Stimulated activated CD4-positive, alpha-beta T cell treated with anti-CD3 and anti-CD28 coated beads, Interleukin-1b, Interleukin-23, amount 100 ng/mL, for 1 hour (primary cell): ENCODE measurements at places on chromosomes 7 and 10.

- no peak for DNase-seq
These were observed 98.4 kb downstream of the SFMBT2 start for GRCh38 chr10:7312488-7312857.

DNA sequence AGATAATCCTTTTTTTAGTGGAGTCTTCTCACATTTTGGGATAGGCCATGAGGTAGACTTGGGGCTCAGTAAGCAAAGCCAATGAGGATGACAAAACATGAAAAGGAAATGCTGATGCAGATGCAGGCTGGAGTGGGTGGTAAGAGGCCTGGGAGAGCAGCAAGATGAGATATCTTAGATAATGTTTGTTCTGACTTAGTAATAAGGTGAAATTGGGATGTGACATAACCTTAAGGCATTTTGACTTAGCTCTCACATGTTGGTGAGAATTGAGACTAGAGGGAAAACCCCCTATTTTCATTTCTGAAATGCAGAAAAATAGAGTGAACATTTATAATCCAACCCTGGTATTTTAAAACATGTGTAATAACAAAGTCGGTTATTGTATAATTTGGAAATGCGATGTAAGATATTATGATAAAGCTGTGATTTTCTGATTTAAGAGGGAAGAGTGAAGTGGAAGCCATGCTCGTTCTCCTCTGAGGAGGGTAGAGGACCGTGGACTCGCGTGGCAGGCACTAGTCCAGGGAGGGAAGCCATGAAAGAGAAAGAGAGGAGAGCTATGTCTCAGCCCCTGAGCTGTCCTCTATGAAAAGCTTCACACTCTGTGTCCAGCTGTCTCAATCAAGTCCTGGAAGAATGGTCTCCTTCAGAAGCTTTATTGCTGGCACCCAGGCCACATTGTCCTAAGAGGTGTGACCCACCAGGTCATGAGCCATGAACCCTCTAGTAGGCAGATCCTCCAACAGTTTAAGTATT is 57.3 kb downstream of the ST7 start:
- DNase-seq, result no peak

GRCh38 chr7:6576024-6576866 is 1.0 kb upstream of the ZDHHC4 start:
- no peak for DNase-seq

GRCh38 chr10:30598105-30598776 is 31.3 kb downstream of the LYZL2 start:
- DNase-seq, result no peak

DNA sequence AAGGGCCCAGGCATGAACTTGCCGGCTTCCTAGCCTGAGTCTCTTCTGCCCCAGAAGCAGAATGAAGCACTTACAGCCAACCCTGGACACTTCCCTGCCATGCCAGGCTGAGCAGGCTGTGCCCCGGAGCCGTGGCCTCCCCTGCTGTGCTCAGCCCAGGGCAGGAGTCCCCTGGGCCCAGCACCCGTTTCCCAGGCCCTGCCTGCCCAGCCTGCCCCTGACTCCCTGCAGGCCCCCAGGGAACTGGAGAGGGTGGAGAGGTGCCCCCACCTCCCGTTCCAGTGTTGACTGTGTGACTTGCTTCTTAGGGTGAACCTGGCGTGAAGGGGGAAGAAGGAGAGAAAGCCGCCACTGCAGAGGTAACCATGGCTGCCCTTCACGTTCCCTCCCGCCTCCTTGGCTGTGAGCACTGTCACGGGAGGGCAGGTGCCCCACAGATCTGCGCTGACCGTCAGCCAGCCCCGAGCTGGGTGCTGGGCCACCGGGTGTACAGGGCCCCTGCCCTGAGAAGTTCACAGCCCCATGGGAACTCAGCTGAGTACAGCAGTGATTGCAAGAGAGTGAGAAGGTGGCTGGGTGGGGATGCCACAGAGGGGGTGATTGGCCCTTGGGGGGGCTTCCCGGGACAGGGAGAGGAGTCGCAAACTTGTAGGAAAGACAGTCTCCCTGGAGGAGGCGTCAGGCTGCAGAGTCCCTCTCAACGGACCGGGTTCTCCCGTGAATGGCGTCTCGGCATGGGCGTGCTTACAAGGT is 75.9 kb downstream of the MYL10 start:
- no peak for DNase-seq

GRCh38 chr10:95691281-95691680 is 2.4 kb downstream of the TCTN3 start:
- no peak for DNase-seq

DNA sequence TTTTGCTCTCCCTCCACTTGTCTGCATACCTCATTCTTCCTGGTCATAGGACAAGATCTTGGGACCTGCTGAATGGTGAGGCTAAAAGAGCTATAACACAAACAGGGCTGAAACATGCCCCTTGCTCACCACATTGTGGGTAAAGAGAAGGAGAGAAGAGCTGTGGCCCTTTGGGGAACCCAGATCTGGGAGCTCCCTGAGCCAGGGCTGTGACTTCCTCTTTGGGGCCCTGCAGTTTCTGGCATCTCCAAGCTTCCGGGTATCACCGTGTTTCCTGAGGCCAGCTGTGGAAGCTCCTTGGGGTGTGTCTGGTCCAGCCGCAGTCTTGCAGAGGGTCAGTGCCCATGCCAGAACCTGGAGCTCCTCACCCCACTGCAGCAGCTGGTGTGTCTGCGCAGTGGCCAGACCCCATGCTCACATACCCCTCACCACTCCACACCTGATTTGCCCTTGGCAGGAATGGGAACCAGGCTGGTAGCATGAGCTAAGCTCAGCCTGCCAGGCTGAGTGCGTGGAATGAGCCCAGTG is 34.0 kb downstream of the DKK1 start:
- no peak for DNase-seq

- no peak for DNase-seq
These were observed 150.1 kb upstream of the NPS start for GRCh38 chr10:127398971-127399365.

DNA sequence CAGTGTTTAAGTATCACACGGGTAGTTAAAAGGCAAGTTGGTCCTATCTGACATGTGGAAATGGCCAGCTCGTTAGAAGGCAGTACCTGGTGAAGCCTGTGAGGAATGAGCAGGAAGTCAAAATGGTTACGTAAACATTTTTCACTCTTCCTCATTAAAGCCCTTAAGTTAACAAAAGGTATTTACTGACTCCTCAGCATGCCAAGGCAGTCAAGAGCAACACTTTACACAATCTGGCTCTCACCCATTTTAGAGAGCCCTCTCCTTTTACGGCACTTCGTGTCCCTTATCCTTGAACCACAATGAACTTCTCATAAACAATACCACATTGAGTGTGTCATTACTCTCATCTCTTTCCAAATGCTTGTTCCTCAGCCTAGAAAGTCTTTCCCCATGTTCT is 11.0 kb upstream of the RSBN1L start:
- DNase-seq, result no peak

GRCh38 chr7:104825099-104825498 is 188.9 kb upstream of the KMT2E start:
- no peak for DNase-seq

GRCh38 chr7:46713868-46714596 is 793.0 kb upstream of the IGFBP3 start:
- no peak for DNase-seq

DNA sequence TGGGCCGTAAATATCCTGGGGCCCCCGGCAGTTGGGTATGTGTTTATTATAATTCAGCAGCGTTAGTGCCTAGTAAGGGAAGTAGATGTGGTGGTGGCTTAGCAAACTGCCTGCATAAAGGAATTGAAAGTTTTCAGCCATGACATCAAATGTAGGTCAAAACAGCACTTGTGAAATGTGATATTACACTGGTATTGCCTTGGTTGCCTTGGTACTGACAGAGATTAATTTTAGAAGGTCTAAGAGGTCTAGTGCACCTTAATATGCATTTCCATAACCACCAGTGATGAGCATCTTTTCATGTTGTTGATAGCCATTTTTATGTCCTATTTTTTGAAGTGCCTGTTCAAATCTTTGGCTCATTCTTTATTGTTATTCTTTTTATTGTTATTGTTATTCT is 50.1 kb downstream of the VWC2 start:
- no peak for DNase-seq

GRCh38 chr7:38830826-38831225 is 78.2 kb downstream of the VPS41 start:
- no peak for DNase-seq

DNA sequence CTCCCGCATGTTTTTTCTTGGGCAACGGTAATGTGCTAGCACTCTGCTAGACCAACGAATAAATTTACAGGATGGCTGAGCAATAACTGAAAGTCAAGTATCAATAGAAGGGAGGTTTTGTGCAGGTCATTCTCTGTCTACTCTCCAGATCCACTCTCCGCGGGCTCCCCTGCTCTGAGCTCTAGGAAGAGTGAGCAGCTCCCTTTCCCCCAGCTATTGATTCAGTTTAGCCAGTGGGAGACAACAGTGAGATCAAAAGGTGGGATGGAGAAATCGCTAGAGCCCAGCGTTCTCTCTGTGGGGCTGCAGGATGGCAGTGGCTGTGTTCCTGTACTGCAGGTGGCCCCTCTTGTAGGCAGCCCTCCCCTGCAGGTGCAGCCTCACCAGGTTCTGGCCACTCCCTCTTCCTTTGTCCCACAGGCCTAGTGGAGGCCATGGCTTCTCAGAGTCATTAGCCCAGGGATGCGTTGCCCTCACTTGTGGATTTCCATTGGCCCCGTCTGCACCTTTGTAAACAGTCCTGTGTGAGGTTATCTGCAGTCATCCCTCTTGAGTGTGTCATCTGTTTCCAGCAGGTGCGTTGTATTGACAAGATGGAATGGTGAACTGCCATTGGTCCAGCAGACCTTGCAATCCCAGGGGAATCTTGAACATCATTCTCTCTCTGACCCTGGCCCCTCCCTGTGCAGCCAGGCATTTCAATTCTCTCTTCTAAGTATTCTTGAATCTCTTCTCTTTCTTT is 11.1 kb downstream of the MSRB2 start:
- no peak for DNase-seq

DNA sequence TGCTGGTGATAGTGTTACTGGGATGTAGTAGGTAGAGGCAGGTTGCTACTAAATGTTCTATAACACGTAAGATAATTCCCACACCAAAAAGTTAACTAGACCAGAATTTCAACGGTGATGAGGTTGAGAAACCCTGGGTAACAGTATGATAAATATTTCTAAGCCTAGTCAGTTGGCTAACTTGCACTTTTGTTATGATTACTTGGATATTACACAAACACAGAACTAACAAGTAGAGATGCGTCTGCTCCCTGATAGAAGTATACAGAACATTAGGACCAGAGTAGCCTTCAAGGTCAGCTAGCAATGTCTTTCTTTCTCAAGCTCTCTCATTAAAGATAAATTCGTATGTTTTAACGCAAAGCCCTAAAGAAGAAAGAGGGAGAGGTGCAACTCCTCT is 86.2 kb upstream of the FZD8 start:
- no peak for DNase-seq

DNA sequence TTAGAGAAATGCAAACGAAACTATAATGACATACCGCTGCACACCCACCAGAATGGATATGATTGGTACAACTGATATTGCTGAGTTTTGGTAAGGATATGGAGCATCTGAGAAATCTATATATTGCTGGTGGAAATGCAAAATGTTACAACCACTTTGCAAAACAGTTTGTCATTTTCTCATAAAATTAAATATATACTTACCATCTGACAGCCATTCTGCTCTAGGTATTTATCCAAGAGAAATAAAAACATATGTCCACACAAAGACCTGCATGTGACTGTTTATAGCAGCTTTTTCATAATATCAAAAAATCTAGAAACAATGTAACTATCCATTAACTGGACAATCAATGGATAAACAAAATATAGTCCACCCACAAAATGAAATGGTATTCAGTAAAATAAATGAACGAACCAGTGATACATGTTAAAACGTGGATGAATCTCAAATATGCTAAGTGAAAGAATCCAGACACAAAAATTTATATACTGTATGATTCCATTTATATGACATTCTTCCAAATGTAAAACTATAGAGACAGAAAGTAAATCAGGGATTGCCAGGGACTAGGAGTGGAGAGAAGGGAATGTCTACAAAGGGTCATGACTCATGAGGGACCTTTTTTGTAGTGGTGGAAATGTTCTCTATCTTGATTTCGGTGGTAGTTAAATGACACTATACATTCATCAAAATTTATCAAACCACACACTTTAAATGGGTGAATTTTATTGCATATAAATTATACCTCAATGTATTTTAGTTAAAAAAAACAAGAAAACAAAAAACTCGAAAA is 312.0 kb upstream of the GLI3 start:
- DNase-seq, result no peak

- DNase-seq, result no peak
These were observed 10.7 kb upstream of the NFKB2 start for GRCh38 chr10:102384606-102385429.

- no peak for DNase-seq
These were observed 63.1 kb upstream of the PDCD4 start for GRCh38 chr10:110808615-110809014.

- DNase-seq, result no peak
These were observed 6.2 kb upstream of the BTBD16 start for GRCh38 chr10:122264931-122265330.

GRCh38 chr10:132096223-132096622 is 30.5 kb downstream of the JAKMIP3 start:
- no peak for DNase-seq

- DNase-seq, result no peak
These were observed 4.1 kb downstream of the KNDC1 start for GRCh38 chr10:133163889-133164815.

GRCh38 chr10:86327954-86328725 is 38.5 kb downstream of the GRID1 start:
- DNase-seq, result no peak

GRCh38 chr10:30170814-30171213 is 111.4 kb upstream of the JCAD start:
- DNase-seq, result no peak

- no peak for DNase-seq
These were observed 25.7 kb downstream of the MRPS33 start for GRCh38 chr7:140989068-140989467.
